ENCODE measurements at places on chromosomes 7 and 10.

GRCh38 chr10:30036811-30037210 lies 22.6 kb downstream of the JCAD start:
- DNase-seq = no peak

- no peak for DNase-seq
Measured at GRCh38 chr10:91341686-91342085, 68.5 kb upstream of the HECTD2 start.

DNA sequence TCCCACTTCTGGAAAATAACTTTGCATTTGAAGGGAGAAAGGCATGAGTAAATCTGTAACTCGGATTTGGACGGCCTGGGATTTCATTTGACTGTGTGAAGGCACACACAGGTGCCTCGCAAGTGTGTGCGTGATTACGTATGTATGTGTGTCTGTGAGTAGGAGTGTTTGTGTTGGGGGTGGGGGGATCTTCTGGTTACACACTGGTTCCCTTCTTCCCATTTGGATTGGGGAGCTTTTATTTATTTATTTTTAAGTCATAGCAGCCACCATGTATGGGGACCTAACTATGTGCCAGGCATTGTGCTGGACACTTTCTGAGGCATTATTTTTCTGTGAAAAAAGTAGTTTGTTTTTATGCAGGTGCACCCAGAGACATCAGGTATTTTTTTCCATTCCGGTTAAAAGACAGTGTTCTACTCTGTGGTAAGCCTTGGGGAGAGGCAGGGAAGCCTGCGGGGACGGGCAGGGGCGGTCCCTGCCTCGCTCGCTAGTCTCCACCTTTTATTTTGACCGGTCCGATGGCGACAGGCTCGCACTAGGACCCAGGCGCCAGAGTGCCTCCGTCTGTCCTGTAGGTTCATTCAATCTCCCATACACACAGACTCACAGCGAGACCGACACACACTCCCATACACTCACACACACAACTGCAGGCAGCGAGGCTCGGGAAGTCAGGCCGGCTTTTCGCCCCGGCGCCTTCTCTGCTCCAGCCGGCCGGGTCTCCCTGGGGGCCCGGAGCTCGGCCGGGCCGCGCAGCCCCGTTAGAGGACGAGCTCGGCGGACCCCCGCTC lies at the start of gene MXI1:
TSS of gene MXI1 (plus strand) at position 595 of the 794 bp plus-strand sequence. CDS start 204 bp downstream, outside the sequence.
- DNase-seq = no peak

GRCh38 chr10:72792288-72792687 lies 100.3 kb downstream of the MCU start:
- DNase-seq = no peak

DNA sequence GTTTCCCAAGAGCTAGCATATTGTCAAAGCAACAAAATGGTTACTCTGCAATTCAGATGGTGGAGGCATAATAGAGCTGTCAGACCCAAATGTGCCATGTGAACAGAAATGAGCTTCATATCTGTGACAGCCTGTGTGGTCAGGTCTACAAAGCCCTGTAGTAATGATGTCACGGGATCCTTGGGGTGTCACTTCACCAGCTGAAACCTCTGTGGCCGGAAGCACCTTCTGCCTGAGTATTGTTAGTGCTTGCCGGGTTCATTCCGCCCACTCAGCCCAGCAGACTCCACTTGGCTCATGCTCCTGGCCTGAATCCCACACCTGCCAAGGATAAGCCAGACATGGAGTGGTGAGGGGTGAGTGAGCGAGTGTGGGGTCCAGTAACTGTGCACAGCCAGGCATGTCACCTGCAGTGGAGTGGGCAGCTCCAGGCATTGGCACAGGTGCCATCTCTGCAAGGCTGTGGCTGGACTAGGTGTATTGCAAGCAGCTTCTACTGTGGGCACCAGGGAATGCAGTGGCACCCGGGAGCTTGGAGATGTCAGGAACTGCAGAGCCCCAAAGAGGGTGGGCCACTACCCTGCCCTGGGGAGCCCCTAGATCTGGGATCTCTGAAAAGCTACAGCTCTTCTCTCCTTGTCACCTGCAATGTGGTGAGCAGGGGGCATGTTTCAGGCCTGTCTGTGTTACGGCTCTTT lies 341.9 kb upstream of the CHRM2 start:
- DNase-seq = no peak
